ENCODE measurements at places on chromosomes 7 and 10.

DNA sequence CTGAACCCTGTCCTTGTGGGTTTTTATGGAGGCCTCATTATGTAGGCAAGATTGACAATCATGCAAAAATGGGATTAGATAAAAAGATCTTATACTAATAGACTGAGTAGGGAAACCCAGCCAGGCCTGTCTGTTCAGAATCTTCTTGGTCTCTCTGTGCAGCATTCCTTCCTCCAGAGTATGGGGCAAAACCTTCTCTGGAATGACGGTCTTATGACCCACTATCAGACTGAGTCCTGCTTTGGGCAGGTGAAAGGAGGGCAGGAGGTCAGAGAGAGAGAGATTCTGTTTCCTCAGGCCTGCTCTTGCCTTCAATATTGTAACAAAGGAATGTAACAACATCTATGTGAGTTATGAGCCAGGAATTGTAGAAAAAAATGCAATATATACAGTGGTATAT is 182.6 kb downstream of the DNAJC1 start:
- no peak for DNase-seq

DNA sequence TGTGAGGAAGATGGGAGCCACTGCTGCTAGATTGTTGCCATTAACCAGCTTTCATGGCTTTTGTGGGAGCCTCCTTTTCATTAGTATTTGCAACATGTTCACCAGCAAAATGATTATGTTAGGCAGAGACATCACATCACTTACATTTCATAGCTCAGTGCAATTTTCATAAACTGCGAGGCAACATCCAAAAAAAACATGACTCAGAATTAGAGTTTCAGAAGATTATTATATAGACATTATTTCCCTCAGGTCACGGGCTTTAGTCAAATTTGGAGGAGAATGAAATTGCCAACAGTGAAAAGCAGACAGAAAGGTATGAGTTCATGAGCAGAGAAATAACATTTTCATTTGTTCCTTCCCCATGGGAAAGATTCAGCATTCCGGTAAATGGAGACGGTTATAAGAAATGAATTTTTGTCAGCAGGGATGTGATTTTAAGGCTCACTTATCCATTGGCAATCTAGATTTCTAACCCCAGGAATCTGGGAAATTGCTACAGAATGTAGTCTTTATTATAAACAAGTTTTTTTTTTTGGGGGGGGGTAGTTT is 573.2 kb downstream of the AUTS2 start:
- DNase-seq: no peak

- DNase-seq: no peak
These were observed 3.2 kb downstream of the PSMG3 start for GRCh38 chr7:1566687-1567048.

DNA sequence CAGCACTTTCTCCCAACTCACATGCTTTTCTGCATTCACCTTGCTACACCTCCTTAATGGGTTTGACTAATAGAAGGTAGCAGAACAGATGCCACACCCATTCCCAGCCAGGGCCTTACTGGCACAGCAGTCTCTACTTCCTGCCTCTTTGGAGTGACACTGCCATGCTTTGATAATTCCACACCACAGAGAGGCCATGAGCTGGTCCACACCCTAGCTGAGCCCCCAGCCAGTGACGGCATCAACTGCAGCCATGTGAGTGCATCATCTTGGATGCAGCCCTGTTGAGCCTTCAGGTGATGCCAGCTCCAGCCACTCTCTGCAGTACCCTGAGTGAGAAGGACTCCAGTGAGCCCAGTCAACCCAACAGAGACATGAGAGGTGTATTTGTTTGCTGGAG is 27.5 kb upstream of the EZH2 start:
- no peak for DNase-seq

DNA sequence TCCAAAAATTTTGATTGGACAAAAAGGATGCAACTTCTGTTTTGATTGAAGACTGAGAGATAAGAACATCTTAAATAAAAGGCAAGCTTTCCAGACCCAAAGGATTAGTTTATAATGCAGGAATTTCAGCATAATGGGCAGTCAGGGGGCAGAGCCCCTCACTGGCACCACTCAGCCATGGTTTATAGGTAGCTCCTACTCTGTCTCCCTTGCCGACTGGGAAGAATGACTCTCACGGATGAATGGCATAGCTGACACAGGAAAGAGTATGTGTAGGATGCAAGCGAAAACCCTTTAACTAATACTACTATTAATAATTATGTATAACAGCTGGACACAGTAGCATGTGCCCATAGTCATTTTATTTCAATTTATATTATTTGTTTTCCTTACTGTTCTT is 53.3 kb downstream of the GALNT11 start:
- DNase-seq: no peak

GRCh38 chr7:12719141-12719919 is 31.9 kb downstream of the ARL4A start:
- DNase-seq: no peak

- DNase-seq: no peak
These were observed 181.6 kb downstream of the MLLT10 start for GRCh38 chr10:21715531-21716195.

- DNase-seq: no peak
These were observed 1392.4 kb upstream of the CELF2 start for GRCh38 chr10:9625304-9625703.

GRCh38 chr10:110263164-110263563 is 41.6 kb downstream of the SMNDC1 start:
- no peak for DNase-seq

DNA sequence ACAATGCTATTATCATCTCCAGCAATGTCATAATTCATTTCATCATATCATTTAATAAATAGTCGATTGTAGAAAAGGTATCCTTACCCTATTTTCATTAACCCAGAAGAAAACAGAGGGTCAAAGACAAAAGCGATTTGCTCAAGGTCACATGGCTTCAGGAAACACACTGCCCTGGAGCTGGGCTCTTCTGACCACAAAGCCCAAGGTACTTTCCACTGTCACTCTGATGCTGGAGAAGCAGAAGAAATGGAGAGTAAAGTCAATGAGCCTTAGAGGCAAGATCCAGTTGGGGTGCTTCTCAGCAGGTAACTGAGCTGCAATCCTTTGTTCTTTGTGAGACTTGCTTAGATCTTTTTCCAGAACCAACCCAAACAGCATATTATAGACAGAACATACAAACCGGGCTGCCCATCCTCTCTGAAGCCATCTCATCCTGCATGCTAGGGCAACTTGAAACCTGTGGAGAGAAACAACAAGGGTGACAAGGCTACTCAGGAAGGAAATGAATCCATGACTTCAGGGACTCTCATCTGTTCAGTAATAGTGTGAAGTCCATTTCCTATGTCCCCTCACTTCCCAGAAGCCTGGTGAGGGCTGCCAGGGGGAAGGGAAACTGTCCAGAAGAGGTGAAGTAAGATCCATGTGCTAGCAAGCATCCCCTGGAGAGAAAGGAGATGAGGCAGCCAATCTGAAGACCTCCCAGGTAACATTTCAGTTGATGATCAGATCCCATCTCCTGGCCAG is 148.6 kb upstream of the SVIL start:
- no peak for DNase-seq

DNA sequence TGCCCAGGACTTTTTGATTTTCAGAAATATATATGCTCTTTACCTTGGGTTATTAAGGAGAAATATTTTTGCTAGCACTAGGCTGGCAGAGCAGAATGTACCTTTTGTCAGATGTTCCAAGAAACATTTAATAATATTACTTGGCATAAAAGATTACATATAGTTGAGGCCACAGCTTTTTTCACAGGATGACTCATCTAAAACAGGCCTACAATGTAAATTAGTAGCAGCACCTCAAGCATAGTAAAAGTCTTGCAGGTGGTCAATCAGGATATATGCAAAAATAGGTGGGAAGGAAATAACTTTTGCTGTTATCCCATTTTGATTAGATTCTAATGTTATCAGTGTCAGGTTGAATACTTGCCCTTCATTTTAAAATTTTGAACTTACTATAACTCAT is 14.9 kb upstream of the ITGB1 start:
- no peak for DNase-seq

DNA sequence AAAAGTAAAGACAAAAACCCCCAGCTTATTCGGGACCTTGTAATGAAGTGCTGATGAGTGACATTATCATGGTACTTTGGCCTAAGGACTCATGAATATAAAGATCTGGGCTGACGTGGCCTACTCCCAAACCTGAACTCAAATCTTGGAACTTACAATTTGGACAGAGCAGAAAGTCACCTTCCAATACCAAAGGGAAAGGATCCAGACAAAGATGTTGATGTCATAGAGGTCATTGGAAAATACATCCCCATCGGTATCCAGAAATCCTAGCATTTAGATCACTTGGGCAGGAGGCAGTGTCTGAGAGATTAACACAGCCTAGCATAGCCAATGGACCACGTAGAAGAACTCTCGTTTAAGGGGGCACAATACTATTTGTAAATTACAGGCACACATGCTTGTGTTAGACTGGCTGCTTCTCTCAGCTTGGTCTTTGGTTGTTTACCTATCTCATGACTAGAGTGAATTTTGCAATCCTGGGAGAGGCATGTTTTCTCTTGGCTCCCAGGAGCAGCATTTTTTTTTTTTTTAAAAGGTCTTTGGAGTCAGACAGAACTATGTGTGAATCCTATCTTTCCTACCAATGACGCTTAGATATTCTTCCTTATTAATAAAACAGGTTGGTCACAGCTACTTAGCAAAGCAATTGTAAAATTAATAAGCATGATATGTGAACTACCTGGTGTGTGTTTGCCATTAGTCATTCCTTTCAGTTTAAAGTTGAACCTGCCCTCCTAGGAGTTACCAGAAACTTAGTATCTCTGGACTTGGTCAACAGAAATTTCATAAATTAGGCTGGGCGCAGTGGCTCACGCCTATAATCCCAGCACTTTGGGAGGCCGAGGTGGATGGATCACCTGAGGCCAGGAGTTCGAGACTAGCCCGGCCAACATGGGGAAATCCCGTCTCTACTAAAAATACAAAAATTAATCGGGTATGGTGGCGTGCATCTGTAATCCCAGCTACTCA is 27.8 kb upstream of the MRPS33 start:
- no peak for DNase-seq

All from T-cell (primary cell).